ENCODE measurements at places on chromosomes 7 and 10.

- no peak for DNase-seq
Measured at GRCh38 chr10:110704906-110705476, 60.9 kb downstream of the RBM20 start.

DNA sequence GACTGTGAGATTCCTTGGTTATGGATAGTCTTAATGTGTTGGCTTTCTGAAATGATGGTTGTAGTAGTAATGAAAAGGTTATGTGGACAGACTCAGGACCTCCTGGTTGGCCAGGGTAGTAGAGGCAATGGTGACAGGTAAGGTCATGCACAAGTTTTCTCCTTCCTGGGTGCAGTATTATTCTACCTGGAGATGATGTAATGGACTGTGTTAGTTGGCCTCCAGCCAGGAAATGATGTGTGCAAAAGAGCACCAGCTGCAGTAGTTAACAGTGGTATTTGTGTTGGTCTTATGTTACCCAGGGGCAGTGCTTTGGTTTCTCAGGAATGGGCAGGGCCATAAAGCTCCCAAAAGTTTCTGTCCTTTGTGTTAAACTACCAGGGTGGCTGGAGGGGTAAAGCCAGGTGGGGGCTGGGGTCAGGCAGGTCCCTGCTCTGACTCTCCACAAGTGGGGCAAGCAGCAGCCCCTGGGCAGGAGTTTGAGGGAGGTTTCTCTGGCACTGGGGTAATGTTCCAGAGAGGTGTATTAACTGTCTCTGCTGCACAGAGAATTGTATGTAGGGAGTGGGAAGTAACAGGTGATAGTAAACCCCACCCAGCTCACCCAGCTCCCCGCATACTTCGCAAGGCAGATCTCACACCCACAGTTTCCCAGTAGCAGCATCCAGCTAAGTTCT lies 36.3 kb downstream of the GPR22 start:
- no peak for DNase-seq

GRCh38 chr7:69640216-69640615 lies 41.9 kb downstream of the AUTS2 start:
- DNase-seq = no peak

GRCh38 chr7:43701500-43701854 lies 27.8 kb downstream of the COA1 start:
- DNase-seq = no peak

DNA sequence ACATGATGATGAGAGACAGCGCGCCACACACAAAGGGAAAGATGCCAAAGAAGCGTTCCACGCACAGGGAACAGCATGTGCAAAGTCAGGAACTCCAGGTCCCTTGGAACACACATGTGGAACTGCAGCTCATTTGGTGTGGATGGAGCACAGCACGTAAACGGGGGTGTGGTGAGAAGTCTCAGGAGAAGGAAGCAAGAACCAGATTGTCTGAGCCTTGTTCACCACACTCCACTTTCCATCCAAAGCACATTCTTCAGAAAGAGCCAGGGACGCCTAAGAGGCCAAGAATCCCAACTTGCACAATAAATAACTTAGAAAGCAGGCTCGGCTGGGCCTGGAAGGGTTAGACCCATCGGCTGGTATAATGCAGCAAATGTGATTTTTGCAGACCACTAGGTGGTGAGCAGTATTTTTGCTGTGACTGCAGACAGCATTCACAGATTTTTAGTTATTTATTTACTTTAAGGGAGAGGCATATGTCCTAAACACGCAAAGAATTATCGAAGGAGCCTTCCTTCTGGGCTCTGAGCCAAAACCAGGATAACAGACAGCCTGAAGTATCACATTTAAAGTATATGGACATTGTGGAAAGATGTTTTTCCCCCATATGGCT lies 27.9 kb upstream of the ASCC1 start:
- no peak for DNase-seq

DNA sequence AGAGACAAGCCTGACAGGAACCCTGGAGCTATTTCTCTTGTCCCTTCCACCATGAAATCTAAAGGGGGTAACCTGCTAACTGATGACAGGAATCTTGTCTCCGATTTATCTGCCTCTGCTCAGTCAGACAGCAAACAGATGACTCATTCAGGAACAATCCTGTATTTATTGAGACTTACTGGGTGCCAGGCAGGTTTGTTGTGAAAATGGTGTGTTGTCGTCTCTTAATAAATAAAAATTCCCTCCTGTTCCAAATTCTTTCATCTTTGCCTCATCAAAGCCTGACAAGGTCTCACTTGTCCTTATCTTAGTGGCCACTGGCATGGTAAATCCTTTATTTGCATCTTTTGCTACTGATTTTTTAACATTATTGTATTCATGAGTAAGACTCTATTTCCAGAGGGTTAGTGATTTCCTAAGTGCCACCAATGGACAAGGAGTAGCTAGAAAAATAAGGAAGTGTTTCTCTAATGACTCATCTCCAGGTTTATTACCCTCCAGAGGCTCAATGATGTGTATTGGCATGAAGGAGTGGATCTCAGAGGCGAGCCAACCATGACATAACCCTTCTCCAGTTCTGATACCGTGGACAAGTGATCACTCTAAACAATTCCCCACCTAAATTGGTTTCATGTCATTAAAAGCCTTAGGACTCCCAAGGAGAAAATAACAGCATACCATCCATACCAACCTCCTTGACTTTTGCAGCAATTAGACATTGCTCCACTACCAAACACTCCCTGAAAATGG lies 724.0 kb downstream of the GRID1 start:
- no peak for DNase-seq

DNA sequence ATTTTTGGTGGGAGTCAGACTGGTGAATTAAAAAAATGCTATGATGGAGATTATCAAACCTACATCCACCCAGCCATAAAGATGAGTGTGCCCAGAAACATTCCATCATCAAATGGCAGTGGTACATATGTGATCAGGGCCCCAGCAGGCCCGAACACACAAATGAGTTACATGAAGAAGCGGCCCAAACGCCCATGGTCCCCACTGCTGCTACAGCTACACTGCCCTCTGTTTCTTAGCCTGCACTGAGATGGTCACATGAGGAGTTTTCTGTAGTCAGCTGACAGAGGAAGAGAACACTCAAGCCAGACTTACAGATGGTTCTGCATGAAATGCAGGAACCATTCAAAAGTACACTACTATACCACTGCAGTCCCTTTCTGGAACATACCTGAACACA lies 96.4 kb upstream of the ARID5B start:
- DNase-seq = no peak

- DNase-seq = no peak
Measured at GRCh38 chr7:122161628-122162027, 17.6 kb upstream of the AASS start.

DNA sequence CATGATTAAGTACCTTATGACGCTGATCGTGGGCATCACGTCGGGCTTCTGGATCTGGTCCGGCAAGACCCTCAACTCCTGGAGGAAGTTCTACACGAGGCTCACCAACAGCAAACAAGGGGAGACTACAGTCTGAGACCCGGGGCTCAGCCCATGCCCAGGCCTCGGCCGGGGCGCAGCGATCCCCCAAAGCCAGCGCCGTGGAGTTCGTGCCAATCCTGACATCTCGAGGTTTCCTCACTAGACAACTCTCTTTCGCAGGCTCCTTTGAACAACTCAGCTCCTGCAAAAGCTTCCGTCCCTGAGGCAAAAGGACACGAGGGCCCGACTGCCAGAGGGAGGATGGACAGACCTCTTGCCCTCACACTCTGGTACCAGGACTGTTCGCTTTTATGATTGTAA lies 2.5 kb downstream of the FZD1 start:
- no peak for DNase-seq

GRCh38 chr10:5644930-5645329 lies 21.5 kb downstream of the ASB13 start:
- DNase-seq = no peak

DNA sequence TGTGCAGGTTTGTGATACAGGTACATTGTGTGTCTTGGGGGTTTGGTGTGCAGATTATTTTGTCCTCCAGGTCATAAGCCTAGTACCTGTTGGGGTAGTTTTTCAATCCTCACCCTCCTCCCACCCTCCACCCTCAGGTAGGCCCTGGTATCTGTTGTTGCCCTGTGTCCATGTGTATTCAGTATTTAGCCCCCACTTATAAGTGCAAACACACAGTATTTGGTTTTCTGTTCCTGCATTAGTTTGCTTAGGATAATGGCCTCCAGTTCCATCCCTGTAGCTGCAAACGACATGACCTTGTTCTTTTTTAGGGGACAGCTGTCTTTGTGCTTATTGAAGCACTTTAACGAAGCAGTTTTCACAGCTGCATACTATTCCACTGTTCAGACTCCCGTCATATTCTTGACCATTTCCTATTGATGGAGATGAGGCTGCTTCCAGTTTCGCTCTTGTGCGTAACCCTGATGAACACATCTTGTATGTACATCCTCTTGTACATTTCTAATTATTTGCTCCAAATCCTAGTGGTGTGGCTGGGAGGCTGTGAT lies 47.4 kb downstream of the LHPP start:
- DNase-seq = no peak

- DNase-seq = no peak
Measured at GRCh38 chr10:75072727-75073126, 38.7 kb upstream of the SAMD8 start.

- DNase-seq = no peak
Measured at GRCh38 chr7:157791261-157791660, 454.5 kb downstream of the DNAJB6 start.

- no peak for DNase-seq
Measured at GRCh38 chr10:16116404-16117304, 256.3 kb upstream of the MINDY3 start.

- DNase-seq = no peak
Measured at GRCh38 chr10:14309593-14309992, 21.1 kb downstream of the FRMD4A start.

DNA sequence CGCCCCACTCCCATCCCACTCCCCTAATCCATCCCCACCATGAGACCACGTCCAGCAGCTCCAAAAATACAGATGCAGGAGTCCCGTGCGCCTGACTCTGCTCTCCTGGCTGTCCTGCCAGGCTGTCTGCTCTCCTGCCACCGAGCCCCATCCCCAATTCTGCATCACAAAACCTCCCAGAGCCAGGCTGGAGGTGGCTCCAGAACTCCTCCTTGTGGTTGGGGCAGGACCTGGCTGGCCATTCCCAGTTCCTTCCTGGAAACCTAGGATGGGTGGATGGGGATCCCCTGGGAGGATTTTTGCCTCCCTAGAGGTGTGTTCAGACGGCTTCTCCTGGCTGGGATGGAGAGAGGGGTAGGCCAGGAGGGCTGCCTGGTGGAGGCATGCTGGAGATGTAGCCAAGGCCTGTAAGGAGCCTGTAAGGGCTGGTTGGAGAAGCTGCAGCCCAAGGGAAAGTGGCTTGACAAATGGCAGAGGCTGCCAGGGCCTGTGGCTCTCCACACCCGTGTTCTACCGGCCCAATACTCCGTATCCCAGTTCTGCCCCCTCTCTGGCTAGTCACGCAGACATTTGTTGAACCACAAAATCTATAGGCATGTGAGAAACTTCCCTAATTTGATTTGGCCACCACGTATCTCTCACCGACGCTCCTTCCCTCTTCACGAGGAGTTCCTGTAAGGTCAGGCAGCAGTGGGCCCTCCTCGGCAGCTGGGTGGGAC lies 99.3 kb downstream of the ARHGAP22 start:
- no peak for DNase-seq

- DNase-seq = peak; percentile 68
Measured at GRCh38 chr10:119301397-119301796, 94.0 kb downstream of the GRK5 start.

DNA sequence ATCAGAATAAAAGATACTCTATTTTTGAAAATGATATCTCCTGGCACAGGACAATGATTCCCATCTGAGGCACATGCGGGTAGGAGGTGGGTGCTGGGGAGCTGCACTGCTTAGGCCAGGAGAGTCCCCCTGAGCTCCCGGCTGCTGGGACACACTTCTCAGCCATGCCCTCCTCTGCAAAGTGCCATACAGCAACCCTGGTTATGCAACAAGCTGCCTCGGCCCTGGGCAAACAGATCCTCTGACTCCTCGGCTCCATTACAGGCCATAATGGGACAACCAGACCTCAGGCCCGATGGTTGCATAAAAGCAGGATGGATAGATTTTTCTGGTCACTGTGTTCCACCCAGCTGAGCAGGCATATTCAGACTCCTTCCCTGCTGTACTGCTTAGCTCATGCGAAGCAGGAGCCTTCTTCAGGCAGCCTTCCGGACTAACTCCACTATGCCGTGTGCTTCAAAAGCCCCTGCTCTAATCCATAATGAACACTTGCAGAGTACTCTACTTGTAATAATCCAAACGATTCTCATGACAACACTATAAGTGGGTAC lies 6.5 kb upstream of the LEP start:
- DNase-seq = no peak

DNA sequence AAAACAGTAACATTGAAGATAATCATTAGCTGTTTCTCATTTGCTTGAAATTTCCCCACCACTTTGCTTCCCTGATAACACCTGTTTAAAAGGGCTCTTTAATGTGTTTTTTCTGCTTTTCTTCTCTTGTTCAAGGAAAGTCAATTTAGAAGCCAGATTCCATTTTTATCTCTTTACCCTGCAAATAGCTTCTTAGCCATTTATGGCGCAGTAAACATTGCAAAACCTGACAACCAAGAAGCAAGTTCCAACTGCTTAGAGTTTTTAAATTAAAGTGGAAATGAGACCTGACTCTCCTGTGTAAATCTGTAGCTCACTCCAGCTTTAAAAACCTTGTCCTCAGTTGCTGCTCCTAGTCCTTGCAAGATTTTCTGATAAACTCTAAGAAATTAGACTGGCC lies 30.1 kb downstream of the SGPL1 start:
- DNase-seq = no peak

- DNase-seq = no peak
Measured at GRCh38 chr10:12971001-12971788, 30.3 kb downstream of the CCDC3 start.

DNA sequence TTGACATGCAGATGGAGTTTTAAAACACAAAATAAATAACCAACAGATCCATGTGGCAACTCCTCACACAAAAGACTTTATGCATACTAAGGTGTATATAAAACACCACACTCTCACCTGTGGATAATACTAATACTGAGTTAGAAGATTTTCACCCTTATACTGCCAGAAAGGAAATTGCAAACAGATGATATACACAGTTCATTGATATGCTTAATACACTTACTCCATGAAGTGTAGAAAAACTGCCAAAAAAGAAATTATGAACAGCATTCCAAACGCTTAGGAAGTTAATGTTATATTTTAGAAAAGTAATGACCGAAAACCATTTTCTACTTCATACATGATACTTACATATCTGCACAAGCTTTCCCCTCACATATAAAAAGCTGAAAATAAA lies 17.6 kb upstream of the SNX13 start:
- no peak for DNase-seq

GRCh38 chr7:117639966-117640365 lies 160.1 kb downstream of the CFTR start:
- no peak for DNase-seq

DNA sequence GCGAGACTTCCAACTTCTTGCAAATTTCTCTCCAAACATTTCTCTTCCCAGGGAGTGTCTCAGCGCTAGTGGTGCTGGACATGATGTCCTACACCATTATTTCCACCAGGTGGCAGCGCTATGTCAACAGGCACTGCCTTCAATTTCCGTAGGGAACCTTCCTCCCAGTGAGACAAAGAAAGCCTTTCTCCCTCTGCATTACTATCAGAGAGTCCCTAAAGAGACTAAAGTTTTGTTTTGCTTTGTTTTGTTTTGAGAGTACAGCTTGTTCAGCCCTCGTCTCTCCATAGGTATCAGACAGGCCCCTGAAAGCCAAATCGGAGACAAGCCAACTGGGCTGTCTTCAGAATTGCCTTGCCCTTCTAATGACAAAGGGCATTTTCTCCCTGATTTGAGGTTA lies 44.2 kb upstream of the GGCT start:
- peak; percentile 15 for DNase-seq

GRCh38 chr10:26859241-26860101 lies 1.3 kb downstream of the ABI1 start:
- DNase-seq = no peak

- no peak for DNase-seq
Measured at GRCh38 chr10:88478256-88478655, 104.9 kb downstream of the RNLS start.

Measured in stimulated activated CD4-positive, alpha-beta T cell treated with anti-CD3 and anti-CD28 coated beads, Interleukin-15, amount 100 ng/mL, for 48 hours (primary cell).